ENCODE measurements at places on chromosomes 3 and 15. TPM values are rescaled to one million over a fixed set of nuclear protein-coding genes. Genes with fewer than 3 reads are reported as not detected.
A peak's percentile ranks its signal among the peaks of the same experiment; 100 is the strongest.

DNA sequence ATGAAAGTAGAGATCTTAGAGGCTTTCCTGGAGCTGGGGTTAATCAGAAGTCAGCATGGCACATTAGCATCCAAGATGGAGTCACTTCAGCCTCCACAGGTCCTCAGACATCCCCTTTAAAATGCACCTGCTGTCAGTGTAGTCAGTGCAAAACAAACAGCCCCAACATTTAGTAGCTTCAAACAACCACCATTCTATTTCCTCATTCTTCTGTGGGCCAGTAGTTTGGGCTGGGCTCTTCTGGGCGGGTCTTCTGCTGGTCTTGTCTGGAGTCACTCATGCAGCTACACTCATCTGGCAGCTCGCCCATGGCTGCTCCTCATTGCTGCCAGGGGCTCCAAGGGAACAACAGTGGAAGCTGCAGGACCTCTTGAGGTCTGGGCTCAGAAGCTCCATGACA lies 99.9 kb downstream of the TLE3 start:
- DNase-seq, result peak; percentile 45

NR1I2 gene
- not detected for total RNA-seq

PYDC2 gene
- not detected for total RNA-seq

DNA sequence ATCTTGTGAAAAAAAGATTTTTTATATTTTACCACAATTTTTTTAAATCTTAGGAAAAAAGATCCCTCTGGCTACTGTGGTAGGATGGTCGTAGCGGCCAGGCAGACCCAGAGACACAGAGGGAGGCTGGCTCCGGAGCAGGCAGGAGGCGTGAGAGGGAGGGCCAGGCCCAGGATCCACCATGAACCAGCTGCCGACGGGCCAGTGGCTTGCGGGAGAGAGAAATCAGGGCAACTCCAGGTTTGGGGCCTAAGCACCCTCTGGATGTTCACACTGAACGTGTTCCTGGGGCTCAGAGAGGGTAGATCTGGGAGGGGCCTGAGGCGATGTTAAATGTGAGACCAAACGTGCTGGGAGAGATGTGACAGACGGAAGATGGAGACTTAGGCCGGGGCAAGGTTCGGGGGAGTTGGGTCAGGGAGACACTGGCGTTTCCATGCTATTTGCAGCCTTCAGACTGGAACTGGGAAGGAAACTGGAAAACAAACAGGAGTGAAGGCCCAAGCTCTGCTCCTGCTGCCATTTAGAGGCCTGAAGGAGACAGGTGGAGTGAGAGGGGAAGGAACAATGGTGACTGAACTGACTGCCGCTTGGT lies 1.6 kb upstream of the VILL start:
- DNase-seq, result no peak

GOLGA8R gene
- 1.6 TPM for total RNA-seq

- no peak for DNase-seq
Measured at GRCh38 chr15:34610354-34610753, 26.9 kb upstream of the GOLGA8B start.

DNA sequence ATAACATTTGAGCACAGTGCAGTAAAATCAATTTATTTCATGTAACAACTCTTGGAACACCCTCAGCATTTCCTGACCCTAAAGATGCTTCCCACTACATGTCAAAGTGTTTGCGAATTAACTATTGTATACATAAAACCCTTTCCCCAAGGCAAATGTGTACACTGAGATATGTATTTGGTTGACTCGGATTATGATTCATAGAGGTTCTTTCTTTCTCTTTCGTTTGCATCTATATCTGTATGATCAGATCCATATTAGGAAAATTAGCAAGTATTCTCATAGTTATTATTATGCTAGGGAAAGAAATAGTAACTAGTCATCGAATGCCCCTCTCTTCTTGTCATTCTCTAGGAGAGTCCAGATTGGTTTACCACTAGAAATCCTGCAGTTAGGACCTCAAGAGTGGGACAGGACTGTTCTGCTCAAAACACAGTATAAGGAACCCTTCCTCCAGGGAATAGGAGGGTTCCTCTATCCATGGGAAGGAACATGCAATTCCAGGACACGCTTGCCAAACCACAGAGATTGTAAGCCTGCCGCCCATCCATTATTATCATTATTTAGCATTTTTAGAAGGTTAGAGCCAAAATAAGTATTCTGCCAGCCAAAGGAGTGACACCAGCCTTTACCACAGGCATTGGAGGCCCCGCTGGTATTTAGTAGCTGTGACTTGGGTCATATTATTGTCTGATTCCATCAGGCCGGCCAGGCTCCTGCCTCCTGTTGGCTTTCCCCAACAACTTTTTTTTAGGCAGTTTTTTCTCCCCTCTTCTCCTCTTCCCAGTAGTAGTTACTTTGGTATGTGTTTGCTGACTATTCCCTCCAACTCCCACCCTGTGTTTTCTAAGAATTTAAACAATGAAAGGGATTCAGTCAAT lies 100.7 kb downstream of the GALK2 start:
- DNase-seq, result no peak

DNA sequence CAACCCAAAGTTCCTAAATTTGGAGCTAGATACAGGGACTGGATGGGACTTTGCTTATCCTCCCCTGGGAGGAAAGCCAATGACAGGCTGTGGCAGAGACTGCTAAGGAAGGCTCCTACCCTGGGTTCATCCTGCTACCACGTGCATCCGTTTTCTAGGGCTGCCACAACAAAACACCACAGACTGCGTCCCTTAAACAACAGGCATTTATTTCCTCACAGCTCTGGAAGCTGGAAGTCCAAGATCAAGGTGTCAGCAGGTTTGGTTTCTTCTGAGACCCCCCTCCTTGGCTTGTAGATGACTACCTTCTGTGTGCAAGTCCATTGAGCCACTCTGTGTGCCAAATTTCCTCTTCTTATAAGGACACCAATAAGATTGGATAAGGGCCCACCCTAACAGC lies 263.9 kb downstream of the FAM43A start:
- no peak for DNase-seq

GRCh38 chr3:39903253-39903652 lies 93.8 kb downstream of the MYRIP start:
- DNase-seq, result no peak

- DNase-seq, result no peak
Measured at GRCh38 chr3:170414202-170414663, 4.4 kb upstream of the CLDN11 start.

DNA sequence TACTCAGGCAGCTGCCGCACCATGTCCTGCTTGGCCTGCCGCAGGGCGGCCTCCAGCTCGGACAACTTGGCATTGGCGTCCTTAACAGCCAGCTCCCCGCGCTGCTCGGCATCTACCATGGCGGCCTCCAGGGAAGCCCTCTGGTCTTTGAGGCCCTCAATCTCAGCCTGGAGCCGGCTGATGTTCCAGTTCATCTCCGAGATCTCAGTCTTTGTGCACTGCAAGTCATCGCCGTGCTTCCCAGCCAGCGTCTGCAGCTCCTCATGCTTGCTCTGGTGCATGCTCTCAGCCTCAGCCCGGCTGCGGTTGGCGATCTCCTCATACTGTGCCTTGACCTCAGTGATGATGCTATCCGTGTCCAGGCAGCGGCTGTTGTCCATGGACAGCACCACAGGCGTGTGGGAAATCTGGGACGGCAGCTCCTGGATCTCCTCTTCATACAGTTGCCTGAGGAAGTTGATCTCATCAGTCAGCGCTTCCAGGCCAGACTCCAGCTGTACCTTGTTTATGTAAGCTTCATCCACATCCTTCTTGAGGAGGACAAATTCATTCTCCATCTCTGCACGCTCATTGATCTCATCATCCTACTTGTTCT lies 15.5 kb upstream of the PSTPIP1 start:
- no peak for DNase-seq

- DNase-seq, result no peak
Measured at GRCh38 chr3:149038322-149038721, 47.0 kb downstream of the GYG1 start.

DNA sequence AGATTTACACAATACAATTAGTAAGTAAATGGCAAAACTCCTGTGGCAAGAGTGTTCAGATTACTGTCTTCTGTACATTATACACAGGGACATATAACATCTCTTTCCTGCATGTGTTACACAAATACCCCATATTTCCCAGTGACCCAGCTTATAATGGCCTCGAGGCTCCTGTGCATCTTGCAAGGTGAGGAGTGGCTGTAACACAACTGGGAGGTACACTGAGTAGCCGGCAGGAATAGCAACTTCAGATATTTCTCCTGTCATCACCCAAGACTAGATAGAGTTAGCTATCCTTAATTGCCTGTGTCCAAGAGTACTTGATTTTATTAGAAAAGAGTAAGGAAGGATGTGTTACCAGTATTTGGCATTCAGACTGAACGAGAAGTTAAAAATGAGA lies 5.6 kb downstream of the GMPS start:
- DNase-seq, result no peak

- DNase-seq, result no peak
Measured at GRCh38 chr15:77654975-77655374, 22.3 kb upstream of the LINGO1 start.

DNA sequence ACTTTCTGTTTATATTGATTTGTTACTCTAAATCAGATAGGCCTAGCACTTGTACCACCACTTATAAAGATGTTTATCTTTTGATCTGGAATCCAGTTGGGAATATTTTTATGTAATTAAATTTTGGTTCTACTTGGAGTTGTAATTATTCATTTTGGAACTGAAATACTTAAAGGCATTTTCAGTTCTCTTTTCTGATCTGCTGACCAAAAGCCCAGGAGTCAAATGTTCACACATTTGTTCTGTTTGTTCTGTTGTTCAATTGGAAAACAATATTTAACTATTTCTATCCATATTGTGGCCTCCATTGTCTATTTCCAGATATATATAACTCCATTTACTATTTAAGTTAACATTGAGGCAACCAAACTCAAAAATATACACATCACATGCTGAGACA lies 912.4 kb upstream of the EPHA6 start:
- no peak for DNase-seq

GRCh38 chr15:63978511-63979261 lies 67.6 kb downstream of the DAPK2 start:
- DNase-seq, result peak; percentile 74

P2RY14 gene
- total RNA-seq, result 8.4 TPM

- DNase-seq, result no peak
Measured at GRCh38 chr3:30353711-30354467, 252.5 kb upstream of the TGFBR2 start.

DNA sequence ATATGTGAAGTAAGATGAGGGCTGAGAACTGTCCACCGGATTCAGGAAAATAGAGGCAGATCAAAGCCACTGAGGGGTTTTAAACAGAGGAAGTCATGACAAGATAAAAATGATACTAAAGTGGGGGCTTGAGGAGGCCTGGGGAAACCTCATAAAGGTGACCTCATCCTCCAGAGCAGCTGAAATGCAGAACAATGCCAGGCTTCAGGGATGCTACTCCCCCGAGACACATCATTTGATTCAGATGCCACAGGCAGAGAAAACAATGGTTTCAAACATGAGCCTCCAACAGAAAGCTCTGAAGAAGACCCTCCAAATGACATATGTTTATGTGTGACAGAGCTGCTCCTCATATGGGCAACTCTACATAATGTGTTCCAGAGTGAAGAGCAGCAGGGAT lies 6.4 kb downstream of the CFAP20DC start:
- DNase-seq, result no peak

UROC1 gene
- total RNA-seq, result not detected

- DNase-seq, result peak; percentile 43
Measured at GRCh38 chr3:61637088-61638051, 76.0 kb downstream of the PTPRG start.

FRMD5 gene
- total RNA-seq, result 82.5 TPM

DNA sequence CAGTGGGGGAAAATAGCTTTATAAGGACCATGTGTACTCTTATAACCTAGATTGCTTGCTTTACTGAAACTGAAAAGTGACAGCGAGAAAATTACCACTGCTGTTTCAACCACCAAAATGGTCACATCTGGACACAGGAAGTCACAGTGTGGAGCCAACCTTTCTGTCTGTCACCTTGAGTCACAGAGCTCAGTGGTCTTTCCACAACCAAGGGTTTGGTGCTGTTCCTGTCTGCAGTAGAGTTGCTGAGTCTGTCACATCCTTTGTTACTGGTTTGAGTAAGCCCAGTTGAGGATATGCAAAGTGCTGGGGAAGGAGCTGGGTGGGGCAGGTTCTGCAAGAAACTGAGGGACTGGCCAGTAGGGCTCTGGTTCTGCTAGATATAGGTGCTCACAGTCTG lies 139.1 kb upstream of the EIF1B start:
- no peak for DNase-seq

DNA sequence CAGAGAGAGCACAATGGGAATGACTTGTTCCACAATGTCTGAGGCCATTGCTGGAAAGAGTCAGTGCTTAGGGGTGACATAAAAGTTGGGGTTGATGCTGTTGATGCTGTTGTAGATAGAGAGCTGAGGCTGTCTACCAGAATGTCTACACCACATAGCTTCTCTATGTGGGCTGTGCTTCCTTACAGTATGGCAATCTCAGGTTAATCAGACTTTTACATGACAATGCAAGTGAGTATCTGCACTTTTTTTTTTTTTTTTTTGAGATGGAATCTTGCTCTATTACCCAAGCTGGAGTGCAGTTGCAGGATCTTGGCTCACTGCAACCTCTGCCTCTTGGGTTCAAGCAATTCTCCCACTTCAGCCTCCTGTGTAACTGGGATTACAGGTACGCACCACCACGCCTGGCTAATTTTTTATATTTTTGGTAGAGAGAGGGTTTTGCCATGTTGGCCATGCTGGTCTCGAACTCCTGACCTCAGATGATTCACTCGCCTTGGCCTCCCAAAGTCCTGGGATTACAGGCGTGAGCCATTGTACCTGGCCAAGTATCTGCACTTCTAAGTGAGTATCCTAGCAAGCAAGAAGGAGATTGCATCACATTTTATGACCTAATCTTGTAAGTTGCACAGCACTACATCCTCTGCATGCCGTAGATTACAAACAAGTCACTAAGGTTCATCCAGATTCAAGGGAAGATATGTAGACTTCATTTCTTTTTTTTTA lies 28.7 kb downstream of the DLEC1 start:
- DNase-seq, result no peak

GRCh38 chr3:117399311-117400078 lies 689.9 kb downstream of the TUSC7 start:
- DNase-seq, result no peak

Data from heart left ventricle (tissue), 16 donors.